Vagina (tissue), 2 donors: ENCODE measurements at places on chromosomes 1 and 21.

DNA sequence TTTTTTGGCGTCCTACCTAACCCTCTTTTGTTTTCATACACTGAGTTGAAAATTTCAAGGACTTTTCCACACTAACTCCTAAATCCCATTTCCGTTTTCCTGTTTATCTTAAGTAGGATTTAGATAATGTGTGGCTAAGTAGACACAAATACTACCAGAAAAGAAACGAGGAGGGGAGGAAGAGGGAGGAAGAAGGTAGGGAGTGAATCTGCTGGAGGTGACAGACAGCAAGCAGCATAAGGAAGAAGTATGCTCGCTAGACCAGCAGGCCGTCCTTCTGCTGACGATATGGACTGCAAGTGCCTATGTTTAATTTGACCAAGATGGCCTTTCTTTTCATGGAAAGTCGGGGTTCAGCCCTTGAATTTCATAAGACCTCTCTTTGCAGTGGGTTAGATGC, 256.9 kb upstream of the RAB4A start:
- peak; percentile 27 for DNase-seq

DNA sequence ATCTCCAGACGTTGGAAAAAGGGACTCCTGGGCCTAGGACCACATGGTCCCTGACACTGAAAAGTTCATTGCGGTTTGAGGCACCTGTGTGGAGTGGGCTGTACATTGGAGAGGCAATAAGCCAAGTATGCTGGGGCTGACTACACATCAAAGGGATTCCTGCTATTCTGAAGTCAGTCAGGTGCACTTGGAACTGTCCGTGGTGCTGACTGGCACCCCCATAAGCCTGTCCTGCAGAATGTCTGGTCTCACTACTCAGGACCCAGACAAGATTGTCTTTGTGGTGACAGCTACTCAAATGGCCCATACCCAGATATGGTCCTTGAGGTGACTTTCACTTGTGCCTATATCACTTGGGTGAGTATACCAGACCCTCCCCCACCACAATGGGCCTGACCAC, 150.6 kb downstream of the RWDD3 start:
- no peak for DNase-seq

- no peak for DNase-seq
Measured at GRCh38 chr1:166089804-166090203, 77.0 kb downstream of the FAM78B start.

GRCh38 chr1:208775841-208776240, 531.7 kb upstream of the PLXNA2 start:
- DNase-seq = no peak

- DNase-seq = no peak
Measured at GRCh38 chr1:100703716-100704115, 15.8 kb upstream of the VCAM1 start.

- no peak for DNase-seq
Measured at GRCh38 chr21:26846036-26846931, 1.1 kb upstream of the ADAMTS1 start.

DNA sequence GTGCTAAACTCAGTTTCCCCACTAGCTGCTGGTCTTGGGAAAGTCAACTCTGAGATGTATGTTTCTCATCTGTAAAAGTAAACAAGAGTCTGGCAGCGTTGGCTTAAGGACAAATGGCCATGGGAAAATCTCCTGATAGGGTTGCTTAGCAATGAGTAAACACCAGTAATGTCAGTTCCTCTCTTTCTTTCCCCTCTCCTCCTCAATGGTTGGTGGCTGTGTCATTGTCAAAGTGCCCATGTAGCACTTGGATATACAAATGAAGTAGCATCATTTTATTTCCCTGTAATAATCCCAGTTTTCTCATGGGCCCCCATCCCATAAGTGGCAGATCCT, 2.2 kb upstream of the FYB2 start:
- no peak for DNase-seq

GRCh38 chr1:86245566-86246190, 89.1 kb upstream of the COL24A1 start:
- DNase-seq = no peak

GRCh38 chr1:11893907-11894251, 32.3 kb downstream of the KIAA2013 start:
- no peak for DNase-seq
